ENCODE measurements at places on chromosomes 11 and 22.

DNA sequence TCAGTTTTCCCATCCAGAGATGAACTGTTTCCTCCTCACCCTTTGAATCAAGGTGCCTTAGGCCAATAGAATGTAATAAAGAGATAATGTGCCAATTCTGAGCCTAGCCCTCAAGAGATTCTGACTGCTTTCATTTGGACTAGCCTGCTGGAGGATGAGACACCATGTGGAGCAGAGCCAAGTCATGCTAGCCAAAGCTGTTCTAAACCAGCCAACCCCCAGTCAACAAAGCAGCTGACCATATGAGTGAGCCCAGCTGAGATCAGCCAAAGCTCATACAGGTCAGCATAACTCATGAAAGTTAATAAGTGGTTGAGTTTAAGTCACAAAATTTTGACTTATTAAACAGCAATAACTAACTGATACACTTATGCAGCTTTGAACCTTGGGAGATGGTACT is 66.7 kb upstream of the DBX1 start:
- no peaks in the 10 kb centered on the region for H3K36me3 ChIP-seq
- H3K27me3 ChIP-seq, result no peaks in the 10 kb centered on the region
- no peak overlapping the region for H3K4me3 ChIP-seq
- no peaks in the 10 kb centered on the region for H3K4me1 ChIP-seq
- H3K27ac ChIP-seq, result no peak overlapping the region

GRCh38 chr22:50030297-50031188 is 18.0 kb upstream of the IL17REL start:
- no peaks in the 10 kb centered on the region for H3K36me3 ChIP-seq
- peaks cover 9% of the 10 kb centered on the region for H3K4me1 ChIP-seq
- no peak overlapping the region for H3K4me3 ChIP-seq

- no peaks in the 10 kb centered on the region for H3K27me3 ChIP-seq
- H3K27ac ChIP-seq, result no peak overlapping the region
These were observed 86.3 kb downstream of the CCDC83 start for GRCh38 chr11:85941380-85941973.

DNA sequence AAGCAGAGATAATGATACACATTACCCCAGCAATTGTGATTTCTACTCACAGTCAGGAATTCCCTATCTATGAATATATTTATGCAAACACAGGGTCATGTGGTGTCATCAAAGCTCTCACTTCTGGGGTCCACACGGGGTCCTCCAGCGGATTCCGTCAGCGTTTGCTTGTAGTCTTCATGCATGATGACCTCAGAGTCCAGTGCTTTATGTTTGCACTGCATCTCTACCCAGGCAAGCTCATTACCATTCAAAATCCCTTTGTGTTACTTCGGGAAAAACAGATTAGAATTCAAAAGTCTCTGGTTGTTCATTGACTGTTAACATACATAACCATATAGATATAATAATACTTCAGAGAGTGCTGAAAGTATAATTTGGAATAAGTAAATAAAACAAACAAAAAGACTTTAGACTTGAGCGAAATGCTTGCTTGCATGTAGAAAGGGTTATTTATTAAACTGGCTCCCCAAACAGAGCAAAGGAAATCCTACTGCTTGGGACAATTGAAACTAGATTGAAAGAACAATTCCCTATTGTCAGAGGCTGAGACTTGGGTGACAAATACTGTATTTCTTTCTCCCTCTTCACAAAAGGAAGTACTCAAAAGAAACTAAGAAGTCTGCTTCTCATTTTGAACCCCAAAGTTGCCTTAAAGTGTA is 423.1 kb downstream of the ETS1 start:
- no peaks in the 10 kb centered on the region for H3K27me3 ChIP-seq
- DNase-seq, result no peak
- no peaks in the 10 kb centered on the region for H3K36me3 ChIP-seq
- H3K4me1 ChIP-seq, result no peaks in the 10 kb centered on the region
- no peak overlapping the region for H3K4me3 ChIP-seq

All from naive thymus-derived CD4-positive, alpha-beta T cell (primary cell).